ENCODE measurements at places on chromosomes 7 and 10.

- DNase-seq = peak; percentile 70
These were observed 50.7 kb downstream of the ERCC6 start for GRCh38 chr10:49488056-49488717.

DNA sequence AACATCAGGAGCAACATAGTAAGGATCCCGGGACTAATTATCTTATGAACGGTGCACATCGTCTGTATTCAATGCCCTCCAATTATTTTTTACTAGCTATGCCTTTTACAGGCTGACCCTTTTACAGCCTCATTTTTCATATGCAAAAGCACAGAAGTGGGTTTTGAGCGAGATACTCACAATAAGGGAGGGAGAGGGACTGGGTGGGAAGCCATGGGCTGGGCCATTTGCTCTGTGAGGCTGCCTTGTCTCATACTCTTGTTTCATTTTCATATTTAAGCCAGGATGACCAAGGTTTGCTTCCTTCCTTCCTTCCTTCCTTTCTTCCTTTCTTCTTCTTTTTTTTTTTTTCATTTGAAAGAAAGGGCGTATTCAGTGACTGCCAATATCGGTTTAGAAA lies 259.3 kb downstream of the TRIL start:
- no peak for DNase-seq

GRCh38 chr10:74394416-74394969 lies 243.5 kb downstream of the ADK start:
- DNase-seq = no peak

DNA sequence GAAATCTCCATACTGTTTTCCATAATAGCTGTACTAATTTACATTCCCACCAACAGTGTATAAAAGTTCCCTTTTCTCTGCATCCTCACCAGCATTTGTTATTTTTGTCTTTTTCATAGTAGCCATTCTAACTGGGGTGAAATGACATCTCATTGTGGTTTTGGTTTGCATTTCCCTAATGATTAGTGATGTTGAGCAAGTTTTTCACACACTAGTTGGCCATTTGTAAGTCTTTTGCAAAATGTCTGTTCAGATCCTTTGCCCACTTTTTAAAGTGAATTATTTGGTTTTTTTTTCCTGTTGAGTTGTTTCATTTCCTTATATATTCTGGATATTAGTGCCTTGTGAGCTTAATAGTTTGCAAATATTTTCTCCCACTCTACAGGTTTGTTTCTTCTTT lies 101.0 kb upstream of the NFE2L3 start:
- no peak for DNase-seq

DNA sequence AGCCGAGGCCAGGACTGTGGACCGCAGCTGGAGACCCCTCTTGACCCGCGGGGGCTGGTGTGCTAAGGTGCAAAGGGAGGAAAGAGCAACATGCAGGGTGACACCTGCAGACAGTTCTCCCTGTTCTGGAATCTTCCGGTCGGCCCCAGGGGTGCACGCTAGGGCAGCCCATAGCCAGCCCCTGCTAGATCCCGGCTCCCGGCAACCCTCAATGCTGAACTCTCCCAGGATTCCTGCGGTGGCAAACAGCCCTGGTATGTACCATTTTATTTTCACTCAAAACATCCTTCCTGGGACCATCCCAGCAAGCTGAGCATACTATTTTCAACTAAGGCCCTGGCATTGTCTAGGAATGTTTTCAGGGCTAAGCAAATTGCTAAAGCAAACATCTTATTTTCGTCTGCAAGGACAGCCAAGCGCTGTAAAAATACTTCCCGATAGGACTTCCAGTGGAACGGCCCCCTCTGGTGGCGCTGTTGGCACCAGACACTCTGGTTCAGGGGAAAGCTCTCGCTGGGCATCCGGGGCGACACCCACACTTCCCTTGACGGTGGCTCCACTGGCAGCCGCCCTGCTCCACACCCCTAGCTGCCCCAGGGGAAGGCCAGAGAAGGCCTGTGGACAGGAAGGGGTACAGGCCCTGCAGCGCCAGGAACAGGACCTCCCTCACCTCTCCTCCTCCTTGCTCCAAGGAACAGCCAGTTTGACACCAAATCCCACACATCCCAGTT lies 99.4 kb downstream of the CTBP2 start:
- peak; percentile 86 for DNase-seq

DNA sequence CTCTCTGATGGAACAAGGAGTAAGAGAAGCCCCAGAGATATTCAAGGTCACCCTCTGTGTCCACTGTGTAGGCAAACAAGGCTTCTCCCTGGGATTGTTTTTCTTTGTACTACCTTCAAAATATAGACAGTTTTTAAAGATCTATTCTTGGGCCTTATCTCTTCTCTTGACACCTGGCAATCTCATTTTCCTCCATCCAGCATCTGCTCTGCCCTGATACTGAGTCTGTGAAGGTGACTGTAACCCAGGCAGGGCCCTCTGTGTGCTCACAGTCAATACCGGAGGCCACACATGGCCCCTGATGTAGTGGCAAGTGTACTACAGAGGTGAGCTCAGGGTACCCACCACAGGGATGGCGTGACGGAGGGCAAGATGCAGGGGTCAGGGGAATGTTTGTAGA lies 221.1 kb downstream of the SNX10 start:
- no peak for DNase-seq

- no peak for DNase-seq
These were observed 5.2 kb downstream of the SPOCK2 start for GRCh38 chr10:72082856-72083789.

GRCh38 chr7:2971914-2972834 lies 71.5 kb downstream of the CARD11 start:
- DNase-seq = no peak

DNA sequence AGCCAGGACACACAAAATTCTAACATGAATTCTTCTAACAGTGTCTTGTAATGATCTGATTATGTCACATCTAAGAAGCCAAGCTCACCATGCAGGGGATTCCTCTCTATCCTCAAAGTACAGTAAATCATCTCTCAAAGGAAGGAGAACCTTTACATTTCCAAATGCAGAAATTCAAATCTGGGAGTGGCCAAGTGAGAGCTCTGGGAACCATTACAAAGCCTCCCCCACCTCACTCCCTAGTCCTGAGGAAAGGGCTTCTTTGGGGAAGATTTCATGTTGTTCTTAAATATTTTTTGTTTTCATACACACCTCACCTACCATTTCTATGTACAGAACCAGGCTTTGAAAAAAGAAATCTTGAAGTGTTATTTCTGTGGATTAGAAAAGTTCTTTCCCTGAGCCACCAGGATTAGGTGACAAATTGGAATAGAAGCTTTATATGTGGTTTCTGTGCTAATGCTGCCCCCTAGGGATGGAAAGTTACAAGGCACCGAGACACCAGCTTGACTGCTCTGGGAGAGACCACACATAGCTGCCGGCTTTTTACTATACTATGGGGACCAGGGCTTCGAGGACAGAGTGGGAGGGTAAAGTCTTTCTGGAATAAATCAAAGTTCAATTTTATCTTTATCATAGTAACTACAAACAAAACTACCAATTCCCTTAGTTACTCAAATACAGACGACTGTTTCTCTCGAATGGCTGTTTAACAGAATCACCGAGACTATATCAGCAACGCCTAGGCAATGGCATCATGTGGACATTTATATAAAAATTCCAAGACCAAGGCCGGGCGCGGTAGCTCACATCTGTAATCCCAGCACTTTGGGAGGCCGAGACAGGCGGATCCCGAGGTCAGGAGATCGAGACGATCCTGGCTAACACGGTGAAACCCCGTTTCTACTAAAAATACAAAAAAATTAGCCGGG lies 116.1 kb downstream of the RNF216 start:
- DNase-seq = peak; percentile 80

DNA sequence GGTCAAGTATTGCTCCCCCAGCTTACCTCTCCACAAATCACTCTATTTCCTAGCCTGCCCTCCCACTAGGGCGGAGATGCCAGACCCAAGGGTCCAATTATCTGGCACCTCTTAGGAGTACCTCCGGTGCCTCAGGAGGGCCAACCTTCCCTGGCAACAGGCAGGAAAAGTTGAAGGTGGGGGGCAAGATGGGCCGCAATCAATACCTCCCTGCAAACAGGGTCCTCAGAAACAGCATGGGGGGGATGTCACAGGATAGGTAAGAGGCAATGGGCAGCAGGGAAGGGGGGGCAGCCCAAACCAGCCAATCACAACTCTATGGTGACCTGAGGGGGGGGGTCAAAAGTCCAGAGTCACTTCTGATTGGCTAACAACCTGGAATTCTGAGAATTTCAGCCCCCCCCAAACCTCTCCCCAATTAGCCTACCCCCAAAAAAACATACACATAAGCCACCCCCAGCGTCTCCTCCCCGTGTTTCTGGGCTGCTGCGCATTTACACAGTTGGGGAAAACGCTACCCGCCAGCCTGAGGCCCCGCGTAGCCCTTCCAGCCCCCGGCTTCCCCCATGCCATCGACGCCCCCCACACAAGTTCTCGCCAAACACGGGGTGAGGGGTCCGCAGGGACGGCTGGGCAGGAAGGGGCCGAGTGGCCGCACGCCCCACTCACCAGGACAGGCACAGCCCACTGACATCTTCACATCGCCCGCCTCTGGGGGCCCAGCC lies 589 bp downstream of the LDB1 start:
- DNase-seq = peak; percentile 84

DNA sequence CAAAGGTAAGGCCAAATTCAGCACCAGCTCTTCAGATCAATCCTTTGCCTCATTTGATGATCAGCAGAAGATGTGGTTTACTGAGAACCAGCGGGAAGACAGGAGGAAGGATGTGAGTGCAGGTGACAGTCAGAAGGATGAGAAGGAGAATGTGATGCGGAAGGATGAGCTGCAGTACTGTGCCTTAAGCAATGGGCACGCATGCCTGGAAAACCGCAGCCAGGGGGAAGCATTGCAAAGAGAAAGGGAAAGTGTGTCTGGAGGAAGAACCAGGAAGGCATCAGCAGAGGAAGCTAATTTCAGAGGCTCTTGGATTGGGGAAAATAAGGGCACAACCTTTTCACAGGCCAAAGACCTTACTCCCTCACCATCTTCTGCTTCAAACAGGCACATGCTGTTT lies 25.7 kb downstream of the C10orf71 start:
- DNase-seq = peak; percentile 36

GRCh38 chr7:117023325-117023854 lies 70.1 kb downstream of the ST7 start:
- DNase-seq = no peak

DNA sequence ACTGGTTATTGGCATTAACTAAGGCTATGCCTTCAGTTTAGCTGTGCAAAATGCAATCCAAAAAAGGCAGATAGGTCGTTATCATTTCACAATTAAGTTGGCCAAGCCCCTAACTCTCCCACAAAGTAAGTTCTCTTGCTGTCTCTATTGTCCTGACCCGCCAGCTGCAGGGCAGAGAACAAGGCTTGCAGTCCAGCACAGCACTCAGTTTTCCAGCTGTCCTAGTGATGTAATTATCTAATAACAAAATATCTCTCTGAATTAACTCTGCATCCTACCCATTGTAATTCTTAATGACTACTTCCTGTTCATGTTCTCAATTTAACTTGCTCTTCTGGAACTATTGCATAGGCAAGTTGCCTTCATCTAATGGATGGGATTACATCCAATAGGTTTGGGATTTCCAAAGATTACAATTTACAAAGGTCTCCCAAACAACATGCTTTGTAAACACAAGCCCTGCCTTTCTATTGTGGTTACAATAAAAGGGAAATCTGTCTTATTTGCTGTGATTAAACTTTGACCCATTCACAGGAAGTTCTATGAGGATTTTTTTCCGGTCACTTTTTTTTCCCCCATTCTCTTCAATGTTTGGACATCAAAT lies 55.2 kb downstream of the CDK6 start:
- peak; percentile 54 for DNase-seq

All from SK-N-SH (cell line).